ENCODE measurements at places on chromosomes 3 and 15. TPM values are rescaled to one million over a fixed set of nuclear protein-coding genes. Genes with fewer than 3 reads are reported as not detected.

DNA sequence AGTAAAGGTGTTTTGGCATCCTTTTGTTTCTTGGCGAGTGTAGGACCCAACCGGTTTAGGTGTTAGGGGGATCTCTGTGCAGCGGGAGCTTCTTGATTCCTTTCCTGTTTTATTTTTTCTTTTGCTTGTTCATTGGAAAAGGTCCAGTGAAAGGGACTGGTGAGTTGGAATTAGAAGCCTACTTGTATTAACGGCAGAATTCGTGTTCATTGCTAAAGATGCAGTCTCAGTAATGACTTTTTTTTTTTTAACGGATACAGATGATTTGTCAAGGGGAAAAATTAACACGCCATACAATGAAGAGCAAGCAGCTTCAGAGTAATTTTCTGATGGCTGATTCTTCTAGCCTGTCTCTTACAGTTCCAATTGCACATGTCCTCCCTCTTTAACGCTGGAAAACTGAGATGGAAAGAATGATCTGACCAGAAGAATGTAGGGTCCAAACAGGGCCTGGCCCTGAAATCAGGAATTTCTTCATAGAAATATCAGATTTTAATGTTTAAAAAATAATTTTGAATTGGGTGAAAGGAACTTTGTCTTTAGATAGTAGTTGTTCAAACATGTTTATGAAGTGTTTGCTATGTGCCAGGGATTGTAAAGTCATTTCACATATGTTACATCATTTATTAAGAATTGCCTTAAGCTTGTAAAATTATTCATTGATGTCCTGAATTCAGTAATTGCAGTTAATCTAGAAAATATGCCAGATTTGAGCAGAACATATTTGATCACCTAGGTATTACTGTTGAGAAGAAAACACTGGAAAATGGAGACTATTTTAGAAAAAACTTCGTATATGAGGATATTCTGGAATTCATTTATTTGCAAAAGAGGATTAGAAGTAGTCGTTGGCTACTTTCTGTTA is 1.4 kb downstream of the MAPK6 start:
- H3K27ac ChIP-seq: peak overlapping the region; percentile 88
- H3K27me3 ChIP-seq: peaks cover 10% of the 10 kb centered on the region
- peaks cover 32% of the 10 kb centered on the region for H3K4me1 ChIP-seq
- peaks cover 5% of the 10 kb centered on the region for H3K36me3 ChIP-seq
- no peak for DNase-seq
- peak overlapping the region; percentile 90 for H3K4me3 ChIP-seq

The KLHL25 gene
- total RNA-seq: 9.8 TPM

DNA sequence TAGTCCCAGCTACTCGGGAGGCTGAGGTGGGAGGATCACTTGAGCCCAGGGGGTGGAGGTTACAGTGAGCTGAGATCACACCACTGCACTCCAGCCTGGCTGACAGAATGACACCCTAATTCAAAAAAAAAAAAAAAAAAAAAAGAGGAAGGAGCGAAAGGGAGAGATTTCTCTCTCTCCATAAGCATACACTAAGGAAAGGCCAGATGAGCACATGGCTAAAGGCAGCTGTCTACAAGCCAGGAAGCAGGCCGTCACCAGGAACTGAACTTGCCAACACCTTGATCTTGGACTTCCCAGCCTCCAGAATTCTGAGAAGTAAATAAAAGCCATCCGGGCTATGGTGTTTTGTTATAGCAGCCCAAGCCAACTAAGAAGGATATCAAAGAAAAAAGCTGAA is 7.5 kb downstream of the SRGAP3 start:
- no peak overlapping the region for H3K27ac ChIP-seq
- H3K27me3 ChIP-seq: peaks cover 7% of the 10 kb centered on the region
- H3K4me3 ChIP-seq: no peak overlapping the region
- no peak for DNase-seq

DNA sequence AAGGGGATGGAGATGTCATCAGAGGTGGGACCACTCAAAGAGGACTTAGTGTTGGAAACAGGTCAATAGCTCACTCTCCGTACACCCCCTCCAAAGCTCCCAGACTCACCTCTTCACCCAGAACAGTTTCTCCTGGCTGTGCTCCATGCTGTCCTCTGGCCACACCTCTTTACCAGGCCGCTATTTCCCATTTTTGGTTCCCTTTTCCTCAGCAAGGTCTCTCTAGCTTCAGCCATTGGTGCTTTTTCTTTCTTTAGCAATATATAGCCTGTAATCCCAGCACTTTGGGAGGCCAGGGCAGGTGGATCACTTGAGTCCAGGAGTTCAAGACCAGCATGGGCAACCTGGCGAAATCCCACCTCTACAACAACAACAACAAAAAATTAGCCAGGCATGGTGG is 123.6 kb upstream of the SMAD3 start:
- H3K36me3 ChIP-seq: no peaks in the 10 kb centered on the region
- no peak overlapping the region for H3K27ac ChIP-seq
- no peak overlapping the region for H3K4me3 ChIP-seq
- H3K27me3 ChIP-seq: no peaks in the 10 kb centered on the region
- peaks cover 7% of the 10 kb centered on the region for H3K4me1 ChIP-seq
- no peak for DNase-seq

The OR5K2 gene
- total RNA-seq: not detected

GRCh38 chr3:168285506-168285905 is 189.8 kb upstream of the GOLIM4 start:
- H3K27me3 ChIP-seq: no peaks in the 10 kb centered on the region
- H3K4me1 ChIP-seq: no peaks in the 10 kb centered on the region
- no peak overlapping the region for H3K27ac ChIP-seq
- no peak for DNase-seq
- no peaks in the 10 kb centered on the region for H3K36me3 ChIP-seq
